ENCODE measurements at places on chromosomes 13 and 19.

- no peak for DNase-seq
Measured at GRCh38 chr13:88648598-88649373, 977.6 kb downstream of the SLITRK5 start.

GRCh38 chr19:54333586-54334298 lies 5.2 kb downstream of the LILRA4 start:
- no peak for DNase-seq

- DNase-seq: no peak
Measured at GRCh38 chr19:13146763-13147563, 3.2 kb downstream of the STX10 start.

DNA sequence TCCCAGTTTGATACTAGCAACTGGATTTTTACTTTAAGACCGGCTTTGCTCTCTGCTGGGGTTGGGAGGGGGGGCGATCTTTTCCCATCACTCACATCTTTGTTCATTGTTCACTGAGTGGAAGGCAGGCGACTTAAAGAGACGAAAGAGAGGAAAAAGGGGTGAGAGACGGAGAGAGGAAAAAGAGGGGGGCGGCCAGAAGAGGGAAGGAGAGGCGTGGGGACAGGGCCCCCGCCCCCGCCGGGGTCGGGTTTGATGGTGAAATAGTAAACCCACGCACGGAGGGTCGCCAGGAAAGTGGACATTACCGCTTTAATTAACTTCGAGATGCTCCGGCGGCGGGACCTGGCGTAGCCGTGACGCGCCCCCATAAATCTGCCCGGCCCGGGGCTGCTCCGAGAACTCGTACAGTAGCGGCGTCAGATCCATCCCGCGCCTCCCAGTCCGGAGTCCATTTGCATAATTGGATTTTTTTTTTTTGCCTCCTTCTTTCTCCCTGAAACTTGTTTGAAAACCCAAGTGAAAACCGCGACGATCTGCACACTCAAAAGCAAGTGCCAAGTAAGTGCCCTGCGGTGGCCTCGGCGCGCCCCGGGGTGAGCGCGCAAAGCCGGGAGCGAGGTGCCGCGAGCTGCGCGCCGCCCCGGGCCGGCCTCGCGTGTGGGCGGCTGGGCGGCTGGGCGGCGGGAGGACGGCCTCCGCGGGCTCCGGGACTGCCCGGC lies 143.9 kb upstream of the ZNF536 start:
- DNase-seq: no peak

- DNase-seq: no peak
Measured at GRCh38 chr19:5059213-5059574, 90.3 kb downstream of the KDM4B start.

DNA sequence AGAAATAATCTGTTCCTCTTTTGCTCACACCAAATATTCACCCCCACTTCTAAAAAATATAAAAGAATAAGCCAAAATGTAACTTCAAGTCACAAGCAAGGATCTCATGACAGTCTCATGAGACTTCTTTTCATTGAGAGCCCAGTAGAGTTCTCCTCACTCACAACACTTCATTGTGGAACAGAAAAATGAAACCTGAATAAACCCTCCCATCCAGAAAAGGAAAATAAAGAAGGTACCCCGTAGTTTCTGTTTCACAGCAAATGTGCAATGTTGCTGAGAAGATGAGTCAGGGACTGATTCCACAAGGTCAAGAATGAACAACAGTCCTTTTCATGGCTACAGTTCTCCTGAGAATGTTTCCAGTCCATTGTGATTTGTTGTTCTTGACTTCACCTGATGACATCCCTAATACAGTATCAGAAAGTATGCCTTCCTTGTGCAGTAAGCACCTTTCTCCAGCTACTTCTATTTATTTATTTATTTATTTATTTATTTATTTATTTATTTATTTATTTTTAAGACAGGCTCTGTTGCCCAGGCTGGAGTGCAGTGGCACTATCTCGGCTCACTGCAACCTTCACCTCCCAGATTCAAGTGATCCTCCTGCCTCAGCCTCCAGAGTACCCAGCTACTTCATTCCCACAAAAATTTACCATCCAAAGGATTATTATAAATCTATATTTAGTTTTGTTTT lies 6.4 kb upstream of the ZNF841 start:
- DNase-seq: no peak

DNA sequence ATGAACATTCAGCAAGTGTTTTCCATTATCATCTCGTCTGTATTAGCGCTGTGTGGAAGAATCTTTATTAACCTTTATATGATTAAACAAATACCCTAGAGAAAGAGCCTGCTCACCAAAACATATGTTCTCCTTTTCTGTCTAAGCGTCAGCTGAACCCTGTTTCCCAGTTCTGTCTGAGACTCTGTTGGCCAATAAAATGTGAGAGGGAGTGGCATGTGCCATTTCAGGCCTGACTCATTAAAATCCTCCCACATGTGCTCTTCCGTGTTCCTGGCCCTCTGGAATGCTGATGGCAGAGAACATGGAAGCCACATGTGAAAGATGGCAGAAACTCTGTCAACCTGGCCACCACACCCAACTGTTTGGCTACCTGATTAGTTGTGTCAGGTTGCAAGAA lies 181.9 kb upstream of the EDNRB start:
- no peak for DNase-seq

DNA sequence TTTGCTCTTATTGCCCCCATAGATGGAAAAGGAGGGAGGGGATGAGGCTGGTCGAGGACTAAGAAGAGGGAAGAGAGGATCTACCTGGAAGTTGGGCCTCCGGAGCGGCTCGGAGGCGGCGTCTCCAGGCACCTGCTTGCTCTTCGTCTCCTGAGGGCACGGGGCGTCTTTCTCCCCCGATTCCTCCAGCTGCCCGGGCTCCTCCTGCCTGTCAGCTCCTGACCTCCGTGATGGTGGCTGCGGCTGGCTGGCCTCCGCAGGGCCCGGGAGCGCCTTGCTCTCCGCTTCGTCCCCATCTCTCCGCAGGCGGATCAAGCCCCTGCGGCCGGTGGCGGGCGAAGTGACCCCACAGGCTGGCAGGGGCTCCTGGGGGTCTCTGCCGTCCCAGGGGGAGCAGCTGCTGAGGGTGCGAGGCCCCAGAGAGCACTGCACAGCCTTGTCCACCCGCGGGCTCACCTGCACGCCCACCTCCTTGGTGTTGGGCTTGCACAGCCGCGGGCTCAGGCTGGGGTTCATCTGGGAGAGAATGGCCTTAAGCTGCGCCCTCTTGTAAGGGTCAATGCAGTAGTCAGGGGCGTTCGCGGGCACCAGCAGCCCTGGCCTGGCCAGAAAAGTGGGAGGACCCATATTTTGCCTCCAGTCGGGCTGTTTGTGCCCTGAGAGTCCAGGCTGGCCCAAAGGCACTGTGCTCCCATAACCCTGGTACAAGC lies 3.8 kb downstream of the ZAR1L start:
- no peak for DNase-seq

GRCh38 chr13:101529422-101529821 lies 76.9 kb downstream of the ITGBL1 start:
- no peak for DNase-seq

GRCh38 chr13:44680746-44681355 lies 104.7 kb upstream of the TSC22D1 start:
- DNase-seq: no peak

GRCh38 chr19:44748426-44749254 lies at the start of gene BCL3:
Gene BCL3 (plus strand): TSS chr19:44748708. CDS start chr19:44748791, 83 bp downstream.
- peak; percentile 86 for DNase-seq

DNA sequence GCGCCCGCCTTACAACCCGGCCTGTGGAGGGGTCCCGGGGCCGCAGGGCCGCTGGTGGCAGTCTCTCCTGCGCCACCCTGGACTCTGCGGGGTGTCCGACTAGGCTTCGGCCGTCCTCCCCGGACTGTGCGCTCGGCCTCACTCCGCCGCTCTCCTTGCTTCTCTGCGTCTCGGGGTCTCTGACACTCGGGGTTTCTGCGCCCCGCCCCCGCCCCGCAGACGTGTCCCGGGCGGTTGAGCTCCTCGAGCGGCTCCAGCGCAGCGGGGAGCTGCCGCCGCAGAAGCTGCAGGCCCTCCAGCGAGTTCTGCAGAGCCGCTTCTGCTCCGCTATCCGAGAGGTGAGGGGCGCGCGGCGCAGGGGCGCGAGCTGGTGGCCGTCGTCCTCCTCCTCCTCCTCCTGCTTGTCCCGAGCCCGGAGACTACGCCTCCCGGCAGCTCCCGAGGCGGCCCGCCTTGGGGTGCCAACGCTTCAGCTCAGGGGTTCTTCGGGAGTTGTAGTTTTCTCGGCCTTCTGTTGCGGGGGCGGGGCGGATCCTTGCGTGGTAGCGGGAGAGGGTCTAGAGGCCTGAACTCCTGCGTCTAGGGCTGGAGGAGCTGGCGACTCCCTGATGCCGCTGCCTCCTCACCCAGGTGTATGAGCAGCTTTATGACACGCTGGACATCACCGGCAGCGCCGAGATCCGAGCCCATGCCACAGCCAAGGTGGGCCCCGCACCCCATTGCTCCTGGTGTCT lies 627 bp downstream of the LIN7B start:
- peak; percentile 68 for DNase-seq

DNA sequence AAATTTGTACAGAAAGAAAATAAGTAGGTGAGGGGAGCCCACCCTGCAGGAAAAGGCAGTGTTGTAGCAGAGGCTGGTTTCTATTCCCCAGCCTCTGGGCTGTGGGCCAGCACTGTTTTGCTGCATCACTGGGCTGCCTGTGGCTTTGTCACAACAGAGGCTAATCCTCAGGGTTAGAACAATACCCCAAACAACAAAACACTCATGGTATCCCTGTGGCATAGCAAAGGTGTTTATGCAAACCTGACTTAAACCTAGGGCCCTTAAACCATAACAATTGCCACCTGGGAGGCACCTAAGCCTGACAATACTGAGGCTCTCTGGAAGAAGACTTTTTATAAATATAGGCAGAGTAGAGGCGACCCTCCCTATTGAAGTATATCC lies 314.7 kb downstream of the OLFM4 start:
- DNase-seq: no peak

GRCh38 chr13:41658057-41658661 lies 200.8 kb downstream of the RGCC start:
- DNase-seq: no peak

DNA sequence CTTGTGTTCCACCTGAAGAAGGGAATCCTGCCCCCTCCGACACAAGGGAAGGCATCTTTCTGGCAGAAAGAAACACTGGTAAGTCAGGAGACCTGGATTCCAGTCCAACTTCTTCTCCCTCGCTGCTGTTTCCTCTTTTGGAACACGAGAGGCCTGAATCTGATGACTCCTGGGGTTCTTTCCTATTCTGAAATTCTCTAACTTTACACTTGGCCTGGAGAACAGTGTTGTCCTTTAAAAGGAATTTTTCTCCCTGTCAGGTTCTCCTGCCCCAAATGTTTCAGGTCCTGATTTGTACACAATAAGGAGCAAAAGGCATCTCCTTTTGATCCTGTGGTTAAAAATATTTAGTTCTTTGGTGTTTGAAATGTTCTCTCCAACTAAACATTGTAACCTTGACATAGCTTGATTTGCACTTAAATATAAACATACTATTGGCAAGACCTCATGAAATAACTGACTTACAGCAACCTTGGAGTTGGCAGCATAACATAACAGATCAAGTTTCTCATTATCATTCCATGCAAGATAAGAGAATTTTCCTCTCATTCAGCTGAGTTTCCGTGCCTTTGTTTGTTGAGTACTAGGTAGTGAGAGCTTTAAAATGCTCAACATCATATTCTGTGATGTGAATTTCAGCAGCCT lies 244.8 kb downstream of the COG6 start:
- DNase-seq: no peak

GRCh38 chr13:41701676-41702075 lies 244.3 kb downstream of the RGCC start:
- no peak for DNase-seq

DNA sequence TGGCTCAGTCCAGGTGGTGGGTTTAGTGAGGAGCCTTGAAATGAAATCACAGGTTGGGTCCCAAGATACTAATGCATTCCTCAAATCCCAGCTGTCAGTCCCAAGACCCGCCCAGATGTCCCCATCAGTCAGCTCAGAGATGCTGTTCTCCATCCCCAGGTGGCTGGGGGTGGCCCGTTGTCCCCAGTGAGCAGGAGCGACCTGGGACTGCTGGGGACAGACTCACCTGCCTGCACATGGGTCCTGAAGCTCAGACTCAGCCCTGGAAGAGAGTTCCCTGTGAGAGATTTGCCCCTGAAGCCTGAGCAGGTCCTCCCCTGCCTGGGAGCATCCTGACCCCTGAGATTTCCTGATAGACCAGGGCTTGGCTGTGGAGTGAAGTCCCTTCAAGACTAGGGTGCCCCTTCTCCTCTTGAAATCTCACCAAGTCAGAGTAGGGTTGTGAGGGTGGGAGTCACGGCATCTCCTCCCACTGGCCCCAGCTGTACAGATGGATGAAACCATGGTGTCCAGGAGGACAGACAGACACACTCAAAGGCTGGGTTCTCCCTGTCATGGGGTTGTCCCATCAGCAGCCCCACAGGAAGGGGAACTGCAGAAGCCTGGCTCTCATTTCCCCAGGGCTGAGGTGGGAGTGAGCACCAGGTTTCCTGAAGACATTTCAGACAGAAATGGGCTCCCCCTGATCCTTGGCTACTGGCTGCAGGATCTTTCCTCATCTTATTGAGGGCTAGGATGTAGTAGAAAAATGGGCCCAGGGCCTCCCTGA lies 14.4 kb downstream of the LILRA5 start:
- no peak for DNase-seq

DNA sequence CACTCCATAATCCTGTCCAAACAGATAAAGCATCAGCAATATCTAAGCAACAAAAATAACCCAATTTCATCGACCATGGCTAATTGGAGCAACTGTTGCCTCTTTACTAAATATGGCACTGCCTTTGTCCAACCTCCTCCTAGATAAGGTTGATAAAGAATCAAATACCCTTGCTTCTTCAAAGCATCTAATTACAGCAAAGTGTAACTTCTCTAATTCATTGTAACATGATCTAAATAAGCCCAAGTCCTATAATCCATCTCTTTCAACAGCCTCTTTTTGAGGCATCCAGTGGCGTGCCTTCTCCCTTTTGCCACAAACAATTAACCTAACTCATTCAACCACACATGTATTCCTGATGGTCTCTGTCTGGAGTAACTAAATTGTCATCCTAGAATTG lies 81.7 kb upstream of the KLHL1 start:
- DNase-seq: no peak

DNA sequence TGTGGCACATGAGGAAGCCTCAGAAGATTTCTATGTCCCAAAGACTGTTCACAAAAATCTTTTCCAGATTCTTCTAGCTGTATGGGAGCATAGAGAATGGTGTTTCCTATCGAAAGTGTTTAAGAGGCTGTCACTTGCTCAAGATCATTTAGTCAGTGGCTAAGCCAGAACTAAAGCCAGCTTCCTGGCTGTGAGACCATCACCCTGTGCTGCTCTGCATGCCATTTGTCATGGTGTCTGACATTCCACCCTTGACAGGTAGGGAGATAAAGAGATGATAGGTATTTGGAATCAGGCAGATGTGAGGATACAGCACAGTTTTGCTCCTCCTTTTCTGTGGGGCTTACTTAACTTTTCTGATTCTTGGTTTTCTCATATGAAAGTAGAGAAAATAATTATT lies 177.3 kb downstream of the DNAJC15 start:
- DNase-seq: no peak

DNA sequence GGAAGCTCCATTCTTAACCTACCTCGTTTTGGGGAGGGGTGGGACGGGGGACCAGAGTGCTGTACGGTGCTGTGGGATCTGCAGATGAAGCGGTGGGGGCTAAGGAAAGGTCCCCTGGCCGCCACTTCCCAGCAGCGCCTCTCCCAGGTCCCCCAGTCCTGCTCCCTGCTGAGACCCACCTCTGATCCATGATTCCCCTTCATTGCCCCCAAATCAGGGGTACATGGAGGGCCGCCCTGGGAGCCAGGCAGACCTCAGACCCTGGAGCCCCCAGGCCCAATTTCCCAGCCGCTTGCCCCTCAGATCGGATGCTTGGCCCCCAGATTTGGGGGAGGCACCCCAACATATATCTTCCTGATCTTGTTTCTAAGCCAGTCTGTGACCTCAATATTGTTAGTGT lies 3.8 kb upstream of the FAM98C start:
- DNase-seq: no peak

GRCh38 chr19:13138171-13138915 lies 11.8 kb downstream of the STX10 start:
- DNase-seq: no peak

All from CD4-positive, alpha-beta T cell treated with Interleukin-6 for 4 hours (primary cell).